RKO (cell line): ENCODE measurements at places on chromosomes 2 and 18.

- no peak for DNase-seq
These were observed 569.8 kb downstream of the ARHGAP15 start for GRCh38 chr2:143698888-143699570.

DNA sequence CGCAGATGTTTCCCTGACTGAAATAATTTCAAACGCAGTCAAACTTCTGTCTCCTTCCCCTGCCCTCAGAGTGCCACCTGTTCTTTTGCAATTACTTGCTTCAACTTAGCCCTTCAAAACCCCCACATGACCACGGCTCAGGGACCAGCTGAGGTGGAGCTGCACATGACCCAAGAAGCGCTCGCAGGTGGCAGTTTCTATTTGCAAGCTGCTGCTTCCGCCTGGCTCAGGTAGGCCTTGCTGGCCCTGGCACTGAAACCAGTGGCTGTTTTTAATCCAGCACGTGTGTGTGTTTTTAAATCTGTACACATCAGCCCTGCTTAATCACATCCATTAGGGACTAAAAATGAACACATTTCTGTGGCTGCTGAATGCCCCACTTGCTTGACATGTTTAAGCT lies 95.3 kb downstream of the CCDC93 start:
- no peak for DNase-seq

GRCh38 chr18:58476516-58477256 lies 152.2 kb downstream of the ALPK2 start:
- no peak for DNase-seq

- DNase-seq: peak; percentile 26
These were observed 239.3 kb downstream of the FBXO15 start for GRCh38 chr18:73908323-73908722.

GRCh38 chr2:144326825-144327224 lies 193.1 kb downstream of the ZEB2 start:
- DNase-seq: no peak

DNA sequence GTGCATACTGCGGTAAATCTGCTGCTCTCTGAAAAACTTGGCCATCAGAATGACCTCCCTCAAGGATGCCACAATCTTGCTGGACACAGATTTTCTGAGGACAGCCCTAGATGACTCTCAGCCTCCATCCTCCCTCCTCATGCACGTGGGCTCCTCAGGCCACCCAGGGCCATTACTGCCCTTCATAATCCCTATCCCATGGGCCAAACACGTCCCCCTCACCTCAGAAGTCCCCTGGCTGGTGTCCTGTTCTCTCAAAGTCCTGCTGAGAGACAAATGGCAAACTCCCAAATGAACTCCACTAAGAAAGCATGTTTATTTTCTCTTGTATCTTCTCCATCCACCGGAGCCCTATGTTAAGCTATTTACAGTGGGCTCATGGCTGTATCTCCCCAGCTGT lies 125.7 kb downstream of the MRO start:
- DNase-seq: no peak

GRCh38 chr18:26700728-26701127 lies 152.4 kb upstream of the KCTD1 start:
- DNase-seq: no peak

DNA sequence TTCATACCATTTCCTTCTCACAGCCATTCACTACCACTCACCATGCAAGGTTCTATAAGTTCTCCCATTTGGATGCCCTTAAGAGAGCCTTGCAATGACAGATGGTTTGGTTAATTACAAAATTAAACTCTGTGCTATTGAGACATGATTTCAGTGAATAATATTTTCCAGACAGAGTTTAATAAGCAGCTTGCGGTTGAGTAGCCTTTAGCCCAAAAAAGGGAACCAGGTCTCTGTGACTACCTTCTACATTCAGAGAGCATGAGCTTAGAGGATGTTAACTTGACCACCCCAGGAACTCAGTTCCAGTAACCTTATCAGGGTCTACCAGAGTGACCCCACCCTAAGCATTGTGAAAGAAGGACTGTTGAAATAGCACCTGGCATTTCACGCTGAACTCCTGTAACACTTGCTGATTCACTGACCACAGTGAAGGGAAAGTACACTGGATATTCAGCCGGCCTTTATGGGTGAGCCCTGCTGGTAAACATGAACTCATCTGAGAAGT lies 1173.1 kb upstream of the ZEB2 start:
- no peak for DNase-seq

GRCh38 chr2:101399021-101399799 lies 11.9 kb upstream of the CREG2 start:
- DNase-seq: no peak

DNA sequence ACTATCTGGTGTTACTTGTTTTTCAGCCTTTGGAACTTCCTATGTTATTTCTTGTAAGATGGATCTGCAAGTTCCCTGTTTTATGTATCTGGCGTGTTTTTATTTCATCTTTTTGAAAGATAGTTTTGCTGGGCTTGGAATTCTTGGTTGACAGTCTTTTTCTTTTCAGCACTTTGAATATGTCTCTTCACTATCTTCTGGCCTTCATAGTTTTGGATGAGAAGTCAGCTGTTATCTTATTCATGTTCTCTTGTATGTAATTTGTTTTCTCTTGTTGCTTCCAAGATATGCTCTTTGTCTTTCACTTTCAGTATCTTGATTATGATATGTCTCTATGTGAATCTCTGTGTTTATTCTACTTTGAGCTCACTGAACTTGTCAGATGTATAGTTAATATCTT lies 50.4 kb downstream of the ALMS1 start:
- peak; percentile 4 for DNase-seq
